Epithelial cell of proximal tubule (primary cell): ENCODE measurements at places on chromosomes 1 and 21. TPM values are rescaled to one million over a fixed set of nuclear protein-coding genes. Genes with fewer than 3 reads are reported as not detected.

The ACP6 gene
- 6.9 and 11.9 TPM in 2 replicates for total RNA-seq

The MAP3K6 gene
- total RNA-seq = 13.0 and 15.5 TPM in 2 replicates

The FAM78B gene
- not detected in 2 replicates for total RNA-seq

The OR2AK2 gene
- total RNA-seq = not detected in 2 replicates

The ELF3 gene
- total RNA-seq = 70.2 and 265 TPM in 2 replicates

The TCP10L gene
- total RNA-seq = under 0.01 and 0.06 TPM in 2 replicates

The OR2T33 gene
- total RNA-seq = not detected in 2 replicates

The LIX1L gene
- 22.3 and 32.5 TPM in 2 replicates for total RNA-seq

The RERE gene
- 18.0 and 30.0 TPM in 2 replicates for total RNA-seq
